AML-193 (cell line): ENCODE measurements at places on chromosomes 3 and 15.

DNA sequence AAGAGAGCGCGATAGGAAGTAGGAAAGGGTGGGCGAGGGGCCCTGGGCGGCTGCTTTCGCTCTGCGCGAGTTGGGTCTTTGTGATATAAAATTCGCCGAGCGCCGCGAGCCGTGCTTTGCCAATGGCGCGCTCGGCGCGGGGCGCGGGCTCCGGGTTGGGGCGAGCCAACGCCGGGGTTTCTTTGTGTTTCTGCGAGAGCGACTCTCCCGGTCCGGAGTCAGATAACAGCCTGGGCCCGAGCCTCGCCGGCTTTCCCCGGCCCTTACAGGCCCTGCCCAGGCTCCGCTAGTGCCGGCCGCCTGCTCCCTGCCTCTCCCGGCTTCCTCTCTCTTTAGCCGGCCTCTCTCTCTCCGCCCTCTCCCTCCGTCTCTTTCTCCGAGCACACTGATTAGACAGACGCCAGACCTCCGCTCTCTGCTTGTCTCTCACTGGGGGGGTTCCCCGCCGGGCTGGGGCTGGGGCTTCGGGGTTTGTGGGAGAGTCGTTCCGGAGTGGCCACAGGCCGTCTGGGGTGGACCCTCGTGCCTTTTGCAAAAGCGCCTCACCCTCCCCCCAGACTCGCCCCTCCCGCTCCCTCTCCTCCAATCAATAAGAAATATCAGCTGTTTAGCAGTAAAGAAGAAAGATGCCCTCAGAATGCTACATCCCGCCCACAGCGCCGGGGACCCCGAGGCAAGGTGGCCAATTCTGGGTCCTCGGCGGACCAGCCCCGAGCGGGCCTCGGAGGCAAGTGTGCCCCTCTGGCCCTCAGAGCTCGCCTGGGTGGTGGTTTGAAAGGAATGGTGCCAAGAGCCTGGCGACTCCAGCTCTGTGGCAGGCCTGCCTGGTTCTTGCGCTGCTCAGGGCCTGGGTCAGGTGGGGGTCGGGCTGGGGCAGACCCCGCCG, 2.9 kb downstream of the NR2F2 start:
- DNase-seq: no peak

DNA sequence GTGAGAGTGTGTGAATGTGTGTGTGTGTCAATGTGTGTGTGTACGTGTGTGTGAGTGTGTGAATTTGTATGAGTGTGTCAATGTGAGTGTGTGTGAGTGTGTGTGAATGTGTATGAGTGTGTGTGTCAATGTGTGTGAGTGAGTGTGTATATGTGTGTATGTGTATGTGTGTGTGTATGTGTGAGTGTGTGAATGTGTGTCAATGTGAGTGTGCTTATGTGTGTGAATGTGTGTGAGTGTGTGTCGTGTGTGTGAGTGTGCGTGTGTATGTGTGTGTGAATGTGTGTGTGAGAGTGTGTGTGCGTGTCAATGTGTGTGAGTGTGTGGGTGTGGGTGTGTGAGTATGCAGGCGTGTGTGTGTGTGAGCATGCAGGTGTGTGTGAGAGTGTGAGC, 93.5 kb upstream of the ALDH1A3 start:
- DNase-seq: no peak

- DNase-seq: no peak
Measured at GRCh38 chr15:87671289-87671688, 585.2 kb downstream of the NTRK3 start.

- no peak for DNase-seq
Measured at GRCh38 chr3:147713234-147714133, 304.3 kb downstream of the ZIC1 start.

DNA sequence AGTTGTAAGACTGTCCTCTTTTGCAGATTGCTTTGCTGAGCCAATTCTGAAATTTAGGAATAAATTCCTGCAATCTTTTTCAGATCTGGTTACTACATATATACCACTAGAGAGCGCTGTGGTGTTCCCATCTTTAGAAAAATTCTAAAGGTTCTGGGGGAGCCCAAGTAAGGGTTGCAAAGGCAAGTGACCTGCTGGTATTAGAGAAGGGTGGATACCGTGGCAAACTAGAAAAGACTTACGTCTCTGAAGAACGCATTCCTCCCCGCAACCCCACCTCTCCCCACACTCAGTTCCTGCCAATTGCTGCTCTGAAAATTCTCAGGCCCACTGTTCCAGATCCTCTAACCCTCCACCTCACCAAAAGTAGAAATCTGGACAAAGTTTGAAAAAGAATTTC, 48.5 kb downstream of the EFHB start:
- DNase-seq: peak; percentile 16

DNA sequence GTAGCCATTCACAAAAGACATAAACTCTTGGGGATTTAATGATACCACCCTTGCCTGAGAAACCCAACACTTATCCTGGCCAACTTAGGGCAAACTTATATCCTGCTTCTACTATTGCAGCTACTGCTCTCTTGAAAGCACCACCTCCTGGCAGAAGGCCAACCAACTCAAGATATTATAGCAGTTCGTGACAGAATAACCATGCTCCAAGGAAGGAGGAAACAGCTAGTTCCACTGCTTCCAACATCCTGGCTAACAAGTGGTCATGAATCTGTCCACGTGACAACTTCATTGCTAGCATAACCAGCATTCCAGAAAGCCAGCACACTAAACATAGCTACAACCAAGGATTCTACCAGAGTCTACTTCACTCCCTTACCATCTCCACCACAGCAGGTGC, 1037.5 kb downstream of the TBL1XR1 start:
- no peak for DNase-seq

DNA sequence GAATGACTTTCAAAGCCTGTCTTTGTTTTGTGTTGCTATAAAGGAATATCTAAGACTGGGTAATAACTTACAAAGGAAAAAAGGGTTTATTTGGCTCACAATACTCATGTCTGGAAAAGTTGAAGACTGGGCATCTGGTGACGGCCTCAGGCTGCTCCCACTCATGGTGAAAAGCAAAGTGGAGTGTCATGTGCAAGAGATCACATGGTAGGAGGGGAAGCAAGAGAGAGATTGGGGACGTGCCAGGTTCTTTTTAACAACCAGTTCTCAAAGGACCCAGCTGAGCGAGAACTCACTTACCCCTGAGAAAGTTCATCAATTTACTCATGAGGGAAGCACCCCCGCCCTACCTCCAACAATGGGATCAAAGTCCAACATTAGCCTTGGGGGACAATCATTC, 929.4 kb downstream of the ROBO1 start:
- DNase-seq: no peak

- DNase-seq: no peak
Measured at GRCh38 chr3:139620438-139620837, 57.3 kb downstream of the NMNAT3 start.

DNA sequence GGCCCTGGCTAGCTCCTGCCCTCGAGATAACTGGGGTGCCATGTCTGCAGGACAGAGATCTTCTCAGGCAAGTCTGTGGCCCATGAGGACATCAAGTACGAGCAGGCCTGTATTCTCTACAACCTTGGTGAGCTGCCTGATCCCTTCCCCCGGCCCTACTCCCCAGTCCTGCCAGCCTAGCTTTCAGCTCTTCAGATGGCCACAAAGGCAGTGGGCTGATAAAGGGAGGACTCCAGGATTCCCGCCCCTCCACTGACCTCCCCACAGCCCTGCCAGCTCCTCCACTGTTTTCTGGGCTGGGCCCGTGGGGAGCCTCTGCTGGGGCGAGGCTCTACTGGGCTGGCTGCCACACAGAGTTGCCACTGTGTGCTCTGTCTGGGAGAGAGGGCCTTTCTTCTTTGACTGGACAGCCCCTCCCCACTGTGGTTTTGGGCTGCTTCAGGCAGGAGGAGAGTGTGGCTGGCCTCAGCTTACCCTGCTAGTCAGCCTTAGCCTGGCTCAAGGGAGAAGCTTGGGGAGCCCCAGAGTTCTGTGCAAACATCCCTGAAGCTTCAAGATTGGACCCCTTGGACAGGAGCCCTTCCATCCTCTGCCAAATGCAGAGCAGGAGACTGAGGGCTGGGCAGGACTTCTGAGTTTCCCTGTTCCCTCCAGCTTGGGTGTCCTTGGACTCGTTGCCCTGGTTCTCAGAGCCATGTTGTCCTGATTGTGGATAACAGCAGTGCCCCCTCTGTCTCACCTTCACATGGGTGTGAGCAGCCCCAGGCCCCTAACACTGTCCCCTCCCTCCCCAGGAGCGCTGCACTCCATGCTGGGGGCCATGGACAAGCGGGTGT, 24.4 kb downstream of the PTPN23 start:
- no peak for DNase-seq

DNA sequence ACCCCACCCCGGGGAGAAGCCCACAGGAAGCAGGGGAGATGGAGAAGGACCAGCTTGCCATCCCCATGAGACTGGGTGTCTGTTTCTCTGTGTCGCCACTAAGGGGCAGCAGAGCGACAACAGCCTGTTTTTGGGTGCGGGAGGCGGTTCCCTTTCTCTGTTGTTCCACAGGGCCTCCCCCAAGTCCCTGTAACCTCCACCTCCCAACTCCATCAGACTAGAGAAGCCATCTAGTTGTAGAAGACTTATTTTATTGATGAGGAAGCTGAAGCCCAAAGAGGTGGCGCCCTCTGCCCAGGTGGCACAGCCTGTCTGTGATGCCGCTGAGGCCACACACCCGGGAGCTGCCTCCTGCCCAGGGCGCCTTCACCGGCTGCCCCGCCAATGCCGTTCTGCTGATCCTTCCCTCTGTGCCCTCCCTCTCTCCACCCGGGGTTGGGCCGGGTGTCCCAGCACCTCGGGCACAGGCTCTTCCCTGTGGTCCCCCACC, 3.9 kb upstream of the CCDC9B start:
- peak; percentile 70 for DNase-seq

DNA sequence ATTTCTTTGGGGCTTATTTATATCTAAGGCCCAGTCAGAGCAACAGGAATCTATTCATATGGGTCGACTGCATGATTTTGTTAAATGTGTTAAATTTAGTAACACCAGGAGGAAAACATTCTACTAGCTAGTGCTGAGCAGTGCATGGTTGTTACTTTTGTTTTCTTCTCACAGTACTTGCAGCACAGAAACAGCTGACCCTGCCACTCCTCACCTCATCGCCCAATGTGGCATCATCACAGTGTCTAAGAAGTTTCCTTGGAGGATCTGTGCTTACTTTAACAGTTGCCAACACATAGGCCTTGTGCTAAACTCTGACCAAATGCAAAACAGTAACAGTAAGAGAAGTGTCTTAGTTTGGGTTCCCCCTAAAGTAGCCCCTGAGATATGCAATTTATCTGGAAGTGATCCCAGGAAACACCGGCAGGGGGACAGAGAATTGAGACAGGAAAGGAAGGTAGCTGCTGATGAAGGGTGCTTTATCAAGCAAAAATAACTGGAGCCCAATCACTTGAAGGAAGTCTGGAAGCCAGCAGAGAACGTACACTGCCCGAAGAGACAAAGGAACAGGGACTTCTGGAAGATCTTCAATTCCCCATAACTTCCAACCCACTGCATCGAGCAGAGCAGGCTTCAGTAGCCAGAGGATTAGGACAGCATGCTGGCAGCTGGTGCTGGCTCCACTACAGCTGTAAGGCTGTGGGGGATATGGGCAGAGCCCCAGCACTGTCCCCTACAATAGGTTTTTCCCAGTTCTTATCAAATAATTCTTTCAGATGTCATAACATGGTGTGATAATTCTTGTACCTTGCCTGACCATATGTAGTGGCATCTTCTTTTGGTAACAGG, 36.0 kb upstream of the ULK4 start:
- no peak for DNase-seq

DNA sequence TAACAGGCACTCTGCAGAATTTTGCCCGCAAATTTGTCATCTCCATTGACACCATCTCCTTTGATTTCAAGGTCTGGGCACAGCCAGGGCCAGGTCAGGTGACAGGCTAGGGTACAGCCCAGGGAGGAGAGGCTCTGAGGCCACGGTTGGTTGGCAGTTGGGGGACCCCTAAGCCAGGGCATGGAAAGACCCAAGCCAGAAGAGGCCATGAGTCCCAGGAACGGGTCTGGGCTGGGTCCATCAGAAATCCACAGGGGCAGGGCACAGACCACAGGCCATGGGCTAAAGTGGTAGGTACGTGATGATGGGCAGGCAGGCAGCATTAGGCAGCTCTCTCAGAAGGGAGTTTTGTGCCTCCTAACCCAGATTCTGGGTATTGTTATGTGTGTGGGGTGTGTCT, 45.8 kb downstream of the SEMA3G start:
- no peak for DNase-seq

- DNase-seq: no peak
Measured at GRCh38 chr15:41979493-41980266, 7.3 kb upstream of the EHD4 start.

GRCh38 chr3:195114786-195115599, 156.0 kb downstream of the XXYLT1 start:
- DNase-seq: no peak

DNA sequence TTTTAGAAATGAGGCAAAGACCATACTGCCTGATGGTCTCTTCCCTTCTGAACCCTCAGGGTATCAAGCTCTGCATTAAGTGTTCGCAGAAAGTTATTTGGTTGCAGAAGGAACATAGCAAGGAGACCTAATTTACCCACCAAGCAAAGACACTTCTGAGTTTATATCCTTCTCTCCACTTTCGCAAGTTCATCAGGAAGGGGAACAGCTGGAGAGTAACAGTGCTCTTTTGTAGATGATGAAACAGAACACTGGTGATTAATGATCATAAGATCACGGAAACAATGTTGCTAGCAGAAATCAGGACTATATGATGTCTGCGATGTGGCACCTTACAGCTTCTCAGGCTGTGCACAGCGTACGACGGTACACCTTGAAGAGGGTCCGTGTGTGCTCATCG, 62.1 kb downstream of the NCEH1 start:
- DNase-seq: peak; percentile 88

DNA sequence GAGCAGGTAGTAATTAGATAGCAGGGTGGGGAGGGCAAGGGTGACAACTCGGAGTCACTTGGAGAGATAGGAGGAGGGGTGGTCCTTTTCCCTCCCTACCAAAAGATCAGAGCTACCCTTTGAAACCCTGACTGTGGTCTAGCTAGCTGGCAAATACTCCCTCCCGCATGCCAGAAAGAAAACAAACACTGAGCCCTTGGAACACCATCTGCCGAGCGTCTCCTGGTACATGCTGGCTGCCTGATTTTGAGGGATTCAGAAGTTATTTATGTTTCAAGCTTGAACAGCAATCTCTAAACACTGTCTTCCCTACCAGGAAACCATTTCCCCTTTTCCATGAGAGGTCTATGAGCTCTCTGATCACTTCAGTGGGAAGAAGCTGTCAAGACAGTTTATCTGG, 291.6 kb upstream of the CFAP20DC start:
- DNase-seq: no peak

- no peak for DNase-seq
Measured at GRCh38 chr3:141095546-141095937, 44.4 kb downstream of the SPSB4 start.
